ENCODE measurements at places on chromosomes 12 and 14.

DNA sequence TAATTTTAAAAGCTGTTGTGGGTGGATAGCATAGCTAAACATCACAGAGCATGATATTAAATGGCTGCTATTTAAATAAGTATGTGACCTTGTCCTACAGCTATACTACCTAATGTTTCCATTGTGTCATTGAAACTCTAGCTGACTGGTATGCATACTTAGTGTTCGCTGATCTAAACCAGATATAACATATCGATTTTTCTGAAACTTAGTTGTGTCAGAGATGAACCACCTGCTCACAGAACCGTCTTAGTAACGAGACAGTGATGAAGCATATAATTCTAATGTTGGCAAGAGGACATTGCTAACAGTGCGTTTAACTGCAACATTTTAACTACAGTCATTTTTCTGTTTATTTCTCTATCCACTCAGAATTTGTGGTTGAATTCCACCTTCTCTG lies 36.1 kb upstream of the NUAK1 start:
- DNase-seq = no peak

GRCh38 chr14:105989566-105990302 lies 463.4 kb downstream of the TMEM121 start:
- peak; percentile 47 for DNase-seq

DNA sequence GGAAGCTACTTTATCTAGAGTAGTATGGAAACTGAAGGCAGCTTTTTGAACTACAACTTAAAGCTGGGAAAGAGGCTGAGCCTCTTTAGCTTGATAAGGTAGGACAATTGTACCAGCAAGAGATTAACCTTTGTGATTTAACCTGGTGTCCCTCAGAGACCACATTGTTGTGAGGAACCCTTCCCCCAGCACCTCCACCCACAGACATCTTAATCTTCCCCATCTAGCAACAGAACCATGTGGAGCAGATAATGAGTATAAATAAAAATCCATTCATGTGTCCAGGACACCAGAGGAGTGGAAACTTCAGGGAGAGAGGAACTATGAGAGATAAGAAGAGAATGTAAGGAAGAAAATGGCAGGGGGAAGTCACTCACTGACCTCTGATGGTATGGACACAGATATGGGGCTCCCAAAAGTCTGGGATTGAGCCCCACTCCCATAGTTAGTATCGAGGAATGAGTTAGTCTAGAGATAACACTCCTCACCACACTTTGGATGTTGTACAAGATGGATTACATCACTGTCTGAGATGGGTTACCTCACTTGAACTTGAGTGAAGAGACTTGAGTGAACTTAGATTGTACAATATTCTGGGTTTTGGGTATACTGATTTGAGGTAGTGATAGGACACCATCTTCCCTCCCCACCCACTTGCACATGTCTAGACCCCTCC lies 33.9 kb upstream of the SLC38A2 start:
- DNase-seq = no peak

- DNase-seq = no peak
Observed at GRCh38 chr14:23115918-23116317, 3.1 kb downstream of the CEBPE start.

- DNase-seq = no peak
Observed at GRCh38 chr12:120884644-120885043, 19.5 kb downstream of the SPPL3 start.

DNA sequence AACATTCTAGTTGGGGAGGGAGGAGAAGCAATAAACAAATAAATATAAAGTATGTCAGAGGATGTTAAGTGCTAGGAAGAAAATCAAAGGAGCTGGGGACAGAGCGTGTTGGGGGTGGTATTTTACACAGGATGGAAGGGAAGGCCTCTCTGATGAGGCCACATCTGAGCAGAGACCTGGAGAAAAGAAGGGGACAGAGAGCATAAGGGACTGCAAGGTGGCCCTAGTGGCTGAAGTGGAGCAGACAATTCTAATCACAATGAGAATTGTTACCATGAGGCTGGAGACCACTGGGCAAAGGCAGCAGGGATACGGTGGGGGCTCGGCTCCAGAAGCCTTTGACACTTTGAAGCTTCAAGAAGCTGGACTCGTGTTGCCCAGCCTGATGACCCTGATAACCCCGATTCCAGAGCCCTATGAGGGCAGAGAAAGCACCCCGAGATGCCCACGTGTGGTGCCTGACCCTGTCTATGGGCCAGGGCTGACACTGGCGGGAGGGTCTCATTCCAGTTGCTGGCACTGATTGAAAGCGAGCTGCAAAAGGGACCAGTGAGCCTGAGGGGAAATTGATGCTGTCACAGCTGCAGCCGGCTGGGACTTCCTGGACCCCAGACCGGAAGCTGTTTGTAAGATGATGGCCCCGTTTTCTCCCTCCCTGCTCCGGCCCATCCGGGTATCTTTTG lies 169.1 kb downstream of the RBM19 start:
- no peak for DNase-seq

DNA sequence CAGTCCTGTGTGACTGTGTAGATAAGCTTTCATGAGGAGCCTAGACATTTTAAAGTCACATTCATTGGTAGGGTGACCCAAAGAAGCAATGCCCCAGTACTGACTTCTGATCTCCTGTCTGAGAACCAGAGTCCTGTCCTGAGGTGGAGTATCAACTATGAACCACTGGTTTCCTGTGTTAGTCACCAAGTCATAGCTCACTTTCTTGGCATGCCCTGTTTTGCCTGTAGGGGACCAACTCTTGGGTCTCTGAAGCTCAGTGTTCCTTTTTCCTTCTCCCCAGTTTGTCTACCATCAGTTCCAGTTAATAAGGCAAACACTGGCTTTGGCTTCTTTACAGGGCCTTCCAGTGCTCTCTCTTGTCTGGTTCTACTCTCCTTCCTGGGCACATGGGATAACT lies 97.4 kb downstream of the C12orf75 start:
- DNase-seq = no peak

GRCh38 chr12:123952037-123952436 lies 20.6 kb downstream of the CCDC92 start:
- no peak for DNase-seq

GRCh38 chr12:25276199-25276937 lies 25.6 kb upstream of the KRAS start:
- peak; percentile 72 for DNase-seq

DNA sequence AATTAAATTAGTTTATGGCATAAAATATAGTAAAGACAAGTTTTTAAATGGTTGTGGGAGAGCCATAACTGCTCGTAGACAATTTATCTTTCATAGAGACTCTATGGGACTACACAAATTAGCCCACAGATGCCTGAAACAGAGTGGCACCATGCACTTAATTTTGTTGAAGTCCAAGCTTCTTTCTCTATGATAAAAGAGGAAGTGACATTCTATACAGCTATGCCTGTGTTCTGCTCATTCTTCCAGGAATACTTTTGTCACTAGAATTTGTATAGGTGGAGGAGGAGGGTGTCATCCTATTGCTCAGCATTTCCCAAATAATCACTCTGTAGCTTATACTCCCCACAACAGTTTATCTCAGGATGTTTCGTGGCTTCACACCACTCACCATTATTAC lies 43.7 kb upstream of the KICS2 start:
- no peak for DNase-seq

- no peak for DNase-seq
Observed at GRCh38 chr14:79150226-79150625, 980.1 kb downstream of the NRXN3 start.

DNA sequence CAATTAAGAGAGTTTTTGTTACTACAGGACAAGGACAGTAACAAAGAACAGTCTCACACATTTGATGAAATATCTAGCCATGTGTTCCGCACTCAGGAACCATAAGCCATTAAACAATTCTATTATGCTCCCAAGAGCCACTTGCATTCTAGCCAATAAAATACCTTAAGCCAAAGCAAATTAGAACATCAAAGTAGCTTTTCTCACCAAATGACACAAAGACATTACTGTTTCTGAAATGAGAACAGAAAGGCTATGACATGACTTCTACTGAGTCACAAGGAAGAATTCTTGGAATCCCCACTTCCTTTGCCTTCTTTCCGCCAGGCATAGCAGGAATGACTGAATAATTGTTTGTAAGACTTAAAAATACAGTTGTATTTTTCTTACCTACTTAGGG lies 445.8 kb downstream of the ATP23 start:
- DNase-seq = no peak

- DNase-seq = peak; percentile 33
Observed at GRCh38 chr14:64704743-64705380, 638 bp downstream of the PLEKHG3 start.

Measured in activated naive CD4-positive, alpha-beta T cell treated with Interleukin-2 at 50 U/mL for 16 hours (primary cell).